Bronchial epithelial cell (primary cell): ENCODE measurements at places on chromosomes 13 and 19. TPM values are rescaled to one million over a fixed set of nuclear protein-coding genes. Genes with fewer than 3 reads are reported as not detected.

LRP3 gene
- total RNA-seq, result 9.0 and 10.2 TPM in 2 replicates

LILRB5 gene
- total RNA-seq, result not detected in 2 replicates

TEAD2 gene
- total RNA-seq, result 6.9 and 8.4 TPM in 2 replicates

NXNL1 gene
- not detected in 2 replicates for total RNA-seq

DNA sequence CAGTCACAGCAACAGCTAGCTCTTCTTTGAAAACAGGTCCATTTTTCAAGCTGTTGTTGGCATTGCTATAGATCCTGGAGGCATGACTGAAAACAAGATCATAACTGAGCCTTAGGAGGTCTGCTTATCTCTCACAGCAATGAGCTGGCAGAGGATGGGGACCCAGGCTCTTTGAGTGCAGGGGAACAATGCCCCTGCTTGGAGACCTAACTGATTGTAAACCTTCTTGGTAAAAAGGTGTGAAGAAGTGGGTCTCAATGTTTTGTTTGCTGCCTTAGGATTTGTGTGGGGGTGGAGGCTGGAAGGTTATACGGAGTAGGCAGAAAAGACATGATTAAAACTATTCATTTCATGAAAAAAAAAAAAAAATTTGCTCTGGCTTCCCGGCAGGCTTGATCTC, 94.6 kb downstream of the EFNB2 start:
- DNase-seq, result peak; percentile 6

DNA sequence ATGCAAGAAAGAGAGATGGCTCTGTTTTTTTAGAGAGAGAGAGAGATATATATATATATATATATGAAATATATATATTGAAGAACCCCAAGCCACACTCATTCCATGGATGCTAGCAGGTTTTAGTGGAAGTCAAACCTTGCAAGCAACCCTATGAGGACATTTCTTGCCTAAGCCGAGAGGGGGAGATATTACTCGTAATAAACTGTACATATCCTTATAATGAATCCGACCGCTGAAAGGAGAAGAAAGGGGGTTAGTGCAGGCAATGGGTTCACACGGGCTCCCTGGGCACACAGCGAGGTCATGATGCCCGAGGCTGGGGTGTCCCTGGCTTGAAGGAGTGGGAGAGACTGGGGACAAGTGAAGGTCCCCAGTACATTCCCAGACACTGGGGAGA, 78.3 kb downstream of the IER2 start:
- no peak for DNase-seq

DNA sequence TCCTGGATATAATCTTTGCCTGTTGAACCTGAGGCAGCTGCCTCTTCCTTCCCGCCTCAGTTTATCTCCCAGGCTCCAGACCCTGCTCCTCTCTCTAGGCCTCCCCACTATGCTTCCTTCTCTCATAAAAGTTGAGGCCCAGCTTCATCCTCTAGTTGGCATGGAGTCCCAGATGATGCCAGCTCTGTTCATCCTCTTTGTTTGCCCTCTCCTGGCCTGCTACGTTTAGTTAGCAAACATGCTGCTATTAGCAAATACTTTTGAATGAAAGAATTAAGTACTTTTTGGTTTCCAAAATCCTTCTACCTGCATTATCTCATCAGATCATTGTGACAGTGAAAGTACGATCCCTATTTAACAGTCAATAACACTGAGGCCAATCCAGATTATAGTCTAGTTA, 472.5 kb downstream of the COG6 start:
- no peak for DNase-seq

- no peak for DNase-seq
Measured at GRCh38 chr19:3193256-3194105, 7.8 kb downstream of the NCLN start.

- no peak for DNase-seq
Measured at GRCh38 chr19:36026091-36026876, 6.4 kb downstream of the CLIP3 start.

DNA sequence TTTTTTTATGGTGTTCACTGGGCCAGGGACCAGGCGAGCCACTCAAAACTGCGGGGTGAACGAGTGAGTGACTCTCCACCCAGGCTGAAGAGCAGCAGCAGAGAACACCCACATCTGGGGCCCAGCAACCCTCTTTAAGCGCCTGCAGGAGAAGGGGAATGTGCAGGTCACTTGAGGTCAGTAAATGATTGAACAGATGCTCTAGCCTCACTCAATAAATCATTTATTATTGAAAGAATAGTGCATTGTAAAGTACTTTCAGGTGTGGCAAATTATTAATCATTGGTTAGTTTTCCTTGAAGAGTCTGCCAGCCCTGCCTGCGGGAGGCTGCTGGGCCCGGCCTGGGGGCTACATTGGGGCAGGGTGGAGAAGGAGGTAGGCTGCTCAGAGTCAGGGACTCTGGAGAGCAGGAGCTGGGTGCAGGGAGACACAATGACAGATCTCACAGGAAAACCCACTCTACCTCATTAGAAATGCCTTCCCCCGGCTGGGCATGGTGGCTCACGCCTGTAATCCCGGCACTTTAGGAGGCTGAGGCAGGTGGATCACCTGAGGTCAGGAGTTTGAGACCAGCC, 42.5 kb downstream of the ABCC4 start:
- DNase-seq, result no peak

- DNase-seq, result peak; percentile 85
Measured at GRCh38 chr19:12139885-12140544, at the start of gene ZNF20. ZNF20 (minus strand) TSS chr19:12140350; CDS start chr19:12140182, 168 bp downstream.

- DNase-seq, result no peak
Measured at GRCh38 chr19:10854350-10855089, 6.3 kb downstream of the C19orf38 start.

GRCh38 chr13:72071713-72072112, 204.7 kb upstream of the DACH1 start:
- DNase-seq, result no peak
